ENCODE measurements at places on chromosomes 7 and 10. TPM values are rescaled to one million over a fixed set of nuclear protein-coding genes. Genes with fewer than 3 reads are reported as not detected.

The HIF1AN gene
- total RNA-seq, result 18.2 TPM

The OIT3 gene
- 0.17 TPM for total RNA-seq

The DUS4L gene
- 11.1 TPM for total RNA-seq

The PLXDC2 gene
- 2.8 TPM for total RNA-seq

The PAOX gene
- total RNA-seq, result 12.1 TPM

The FKBP6 gene
- total RNA-seq, result not detected

The ZPBP gene
- not detected for total RNA-seq

The FAM20C gene
- 123 TPM for total RNA-seq

The ADD3 gene
- 350 TPM for total RNA-seq

The H2BK1 gene
- total RNA-seq, result not detected

The WDR86 gene
- total RNA-seq, result 3.8 TPM

The TRPV5 gene
- total RNA-seq, result not detected

The UNCX gene
- not detected for total RNA-seq

The MBLAC1 gene
- 2.5 TPM for total RNA-seq

The MMRN2 gene
- 3.6 TPM for total RNA-seq

The SLC16A9 gene
- total RNA-seq, result 0.33 TPM

The BTBD16 gene
- 0.15 TPM for total RNA-seq

The ZNF467 gene
- 0.73 TPM for total RNA-seq

The RHEB gene
- total RNA-seq, result 74.9 TPM

The IFIT1B gene
- not detected for total RNA-seq

The KIAA1217 gene
- total RNA-seq, result 5.5 TPM

The AGR3 gene
- not detected for total RNA-seq

The TMEM176B gene
- total RNA-seq, result not detected

The CABCOCO1 gene
- total RNA-seq, result 1.7 TPM

The PIP gene
- total RNA-seq, result not detected

The HECW1 gene
- total RNA-seq, result 4.9 TPM

The PPP1R17 gene
- not detected for total RNA-seq

The FAM25C gene
- not detected for total RNA-seq

The NUPR2 gene
- total RNA-seq, result not detected

The CRPPA gene
- total RNA-seq, result 1.2 TPM

The PTPRN2 gene
- 0.50 TPM for total RNA-seq

The SFTPA1 gene
- not detected for total RNA-seq

The SPOCK2 gene
- total RNA-seq, result 0.83 TPM

The CLRN3 gene
- total RNA-seq, result not detected

The FAM180A gene
- total RNA-seq, result 80.0 TPM

The IGF2BP3 gene
- 35.1 TPM for total RNA-seq

The ZNF239 gene
- 5.5 TPM for total RNA-seq

The NEBL gene
- 0.17 TPM for total RNA-seq

The CRHR2 gene
- not detected for total RNA-seq

The HSPA12A gene
- total RNA-seq, result 9.0 TPM

The CYP2C19 gene
- not detected for total RNA-seq
